CD4-positive, alpha-beta memory T cell (primary cell): ENCODE measurements at places on chromosomes 7 and 10.

DNA sequence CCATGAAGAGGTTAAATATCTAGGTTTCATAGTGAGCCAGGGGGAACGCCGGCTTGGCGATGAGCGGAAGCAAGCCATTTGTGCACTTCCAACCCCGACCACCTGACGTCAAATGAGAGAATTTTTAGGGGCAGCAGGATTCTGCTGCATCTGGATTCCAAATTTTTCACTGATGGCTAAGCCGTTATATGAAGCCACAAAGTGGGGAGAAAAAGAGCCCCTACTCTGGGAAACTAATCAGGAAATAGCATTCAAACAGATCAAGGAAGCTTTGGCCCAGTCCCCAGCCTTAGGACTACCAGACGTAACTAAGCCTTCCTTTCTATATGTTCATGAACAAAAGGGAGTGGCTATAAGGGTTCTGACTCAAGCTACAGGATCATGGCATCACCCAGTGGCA, 12.9 kb upstream of the ADCK2 start:
- no peak for DNase-seq

DNA sequence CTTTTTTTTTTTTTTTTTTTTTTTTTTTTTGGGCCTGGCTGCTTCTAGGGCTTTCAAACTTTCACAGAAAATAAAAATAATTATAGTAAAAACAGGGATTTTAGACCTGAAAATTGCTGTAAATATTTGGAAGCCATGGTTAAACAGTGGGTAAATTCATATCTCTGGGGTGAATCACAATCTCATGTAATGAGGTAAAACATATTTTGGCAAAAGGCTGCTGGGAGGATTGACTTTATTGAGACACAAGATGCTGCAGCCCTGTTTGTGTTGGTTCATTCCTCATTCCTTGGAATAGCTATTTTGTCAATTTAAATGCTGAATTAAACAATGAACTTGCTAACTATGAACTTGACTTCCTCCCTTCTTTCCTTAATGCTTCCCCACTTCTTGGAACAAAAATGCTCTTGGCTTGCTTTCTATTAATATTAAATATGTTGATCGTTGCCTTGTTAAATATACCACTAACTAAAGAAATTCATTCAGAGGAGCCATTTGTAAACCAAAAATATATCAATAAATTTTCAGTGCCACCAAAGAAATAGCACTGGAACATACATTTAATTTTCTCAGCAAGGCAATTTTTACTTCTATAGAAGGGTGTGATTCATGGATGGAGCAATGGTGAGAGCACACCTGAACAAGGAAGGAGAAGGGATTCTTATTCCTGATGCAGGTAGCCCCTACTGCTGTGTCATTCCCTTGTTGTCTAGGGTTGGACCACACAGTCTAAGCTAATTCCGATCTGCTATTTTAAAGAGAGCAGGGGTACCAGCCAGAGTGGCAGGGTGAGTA, 24.6 kb downstream of the AGK start:
- DNase-seq = no peak

DNA sequence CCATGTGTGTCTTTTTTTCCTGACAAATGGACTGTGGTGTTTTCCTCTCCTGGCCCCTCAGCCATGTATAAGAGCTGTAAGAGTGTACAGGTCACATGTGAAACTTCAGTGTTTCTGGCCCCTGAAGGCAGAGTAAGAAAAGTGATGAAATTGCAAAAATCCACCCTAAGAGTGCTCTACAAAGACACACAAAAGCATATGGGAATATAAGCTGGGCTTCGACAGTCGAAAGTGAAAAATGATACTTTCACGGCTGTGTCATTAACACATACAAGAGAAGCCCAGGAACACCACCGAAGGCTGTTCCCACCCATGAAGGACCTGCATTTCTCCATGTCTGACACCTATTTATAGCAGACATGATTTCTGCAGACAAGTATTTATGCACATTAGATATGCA, 192.2 kb downstream of the PARD3 start:
- no peak for DNase-seq

- no peak for DNase-seq
These were observed 51.4 kb downstream of the RBM20 start for GRCh38 chr10:110695539-110695886.

GRCh38 chr7:80764132-80764531, 125.7 kb downstream of the CD36 start:
- DNase-seq = no peak

- peak; percentile 82 for DNase-seq
These were observed 4.1 kb downstream of the MBLAC1 start for GRCh38 chr7:100130608-100131453.

- DNase-seq = no peak
These were observed 3.9 kb upstream of the CSGALNACT2 start for GRCh38 chr10:43134126-43134905.

DNA sequence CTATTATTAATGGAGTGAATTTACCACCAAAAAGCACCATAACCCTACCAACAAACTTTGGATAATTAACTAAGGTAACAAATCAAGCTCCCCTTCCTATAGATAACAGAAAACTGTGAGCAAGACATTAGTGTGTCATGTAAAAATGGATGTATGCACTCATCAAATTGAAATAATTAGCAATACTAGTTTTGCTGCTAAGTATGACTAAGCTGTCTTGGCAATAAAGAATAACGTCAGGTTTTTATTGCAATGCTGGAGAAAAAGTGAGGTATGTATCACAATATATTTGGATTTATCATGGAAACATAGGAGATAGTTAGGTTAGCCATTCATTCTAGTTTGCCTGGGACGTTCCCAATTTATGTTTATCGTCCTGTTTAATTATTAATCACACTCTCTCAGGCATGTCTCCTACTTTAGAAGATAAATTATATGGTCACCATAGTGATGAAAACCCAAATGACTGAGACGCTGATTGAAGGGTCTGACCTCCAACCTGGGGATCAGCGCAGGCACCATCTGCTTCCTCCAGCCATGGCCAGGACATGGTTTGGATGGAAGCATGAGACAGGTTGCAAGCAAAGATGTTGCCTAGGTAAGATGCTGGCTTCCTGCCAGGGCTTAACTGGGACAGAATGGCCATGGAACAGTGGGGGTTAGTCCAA, 125.6 kb downstream of the FANK1 start:
- no peak for DNase-seq
